ENCODE measurements at places on chromosomes 16 and 17. TPM values are rescaled to one million over a fixed set of nuclear protein-coding genes. Genes with fewer than 3 reads are reported as not detected.
A peak's percentile ranks its signal among the peaks of the same experiment; 100 is the strongest.

GRCh38 chr17:4937553-4937952 is 2.3 kb downstream of the SLC25A11 start:
- no peak for DNase-seq

DNA sequence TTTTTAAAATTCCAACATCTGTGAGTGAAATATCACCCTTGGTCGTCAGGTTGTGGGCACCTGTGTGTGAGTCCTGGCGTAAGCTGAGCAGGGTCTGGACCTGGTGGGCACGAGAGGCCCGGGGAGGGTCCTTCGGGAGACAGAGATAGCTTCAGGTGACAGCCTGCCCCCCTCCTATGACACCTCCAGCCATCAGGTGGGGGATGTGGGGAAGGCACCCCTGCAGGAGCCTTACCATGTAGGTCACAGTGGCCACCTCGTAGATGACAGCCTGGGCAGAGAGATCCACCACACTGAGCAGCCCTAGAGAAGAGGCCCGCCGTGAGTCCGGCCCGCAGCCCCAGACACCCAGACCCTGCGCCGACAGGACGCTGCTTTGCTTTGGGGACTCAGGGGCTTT is 11.2 kb downstream of the SLC47A2 start:
- no peak for DNase-seq

GRCh38 chr16:56515665-56516064 is 4.2 kb downstream of the BBS2 start:
- DNase-seq: no peak

DNA sequence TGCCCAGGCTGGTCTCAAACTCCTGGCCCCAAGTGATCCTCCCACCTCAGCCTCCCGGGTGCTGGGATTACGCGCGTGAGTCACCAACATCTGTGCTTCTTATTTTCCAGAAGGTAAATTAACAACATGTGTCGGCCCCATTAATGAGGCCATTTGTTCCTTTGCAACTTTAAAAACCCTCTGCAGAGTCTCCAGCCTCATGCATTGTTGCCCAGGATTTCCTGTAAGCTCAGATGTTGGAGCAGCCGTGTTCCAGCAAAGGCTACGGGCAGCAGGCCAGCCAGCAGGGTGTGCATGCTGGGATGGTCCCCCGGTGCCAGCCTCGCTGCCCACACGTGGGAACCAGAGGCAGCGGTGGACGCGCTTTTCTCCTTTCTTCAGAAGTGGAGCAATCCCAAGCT is 19.1 kb upstream of the HEXD start:
- DNase-seq: peak; percentile 93

GRCh38 chr16:69110406-69110805 is 5.0 kb downstream of the HAS3 start:
- DNase-seq: no peak

- DNase-seq: no peak
These were observed 1.2 kb downstream of the GSG1L start for GRCh38 chr16:28062261-28062846.

DNA sequence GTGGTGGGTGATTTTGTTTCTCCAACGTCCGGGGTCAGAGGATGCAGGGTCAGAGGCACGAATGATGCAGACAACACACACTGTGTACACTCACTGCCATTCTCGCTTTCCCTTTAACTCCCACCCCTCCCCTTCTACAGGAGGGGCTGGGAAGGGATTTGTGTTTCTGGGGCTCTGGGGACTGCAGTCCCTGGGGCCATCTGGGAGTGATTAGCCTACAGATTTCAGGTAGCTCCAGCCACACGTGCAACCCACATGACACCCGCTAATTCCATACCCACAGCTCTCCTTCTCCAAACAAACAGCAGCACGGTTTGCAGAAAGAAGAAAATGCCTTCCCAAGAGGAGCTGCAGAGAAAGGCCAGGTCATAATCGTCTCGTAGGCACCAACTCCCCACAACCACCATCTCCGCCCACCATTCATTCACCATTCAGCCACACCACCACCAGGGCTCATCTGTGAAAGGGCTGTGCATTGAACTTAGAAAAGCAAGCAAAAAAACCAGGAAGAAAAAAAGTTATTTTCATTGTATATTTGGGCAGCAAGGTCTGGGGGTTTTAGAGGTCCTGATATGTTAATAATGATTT is 9.4 kb upstream of the SOX9 start:
- DNase-seq: no peak

DNA sequence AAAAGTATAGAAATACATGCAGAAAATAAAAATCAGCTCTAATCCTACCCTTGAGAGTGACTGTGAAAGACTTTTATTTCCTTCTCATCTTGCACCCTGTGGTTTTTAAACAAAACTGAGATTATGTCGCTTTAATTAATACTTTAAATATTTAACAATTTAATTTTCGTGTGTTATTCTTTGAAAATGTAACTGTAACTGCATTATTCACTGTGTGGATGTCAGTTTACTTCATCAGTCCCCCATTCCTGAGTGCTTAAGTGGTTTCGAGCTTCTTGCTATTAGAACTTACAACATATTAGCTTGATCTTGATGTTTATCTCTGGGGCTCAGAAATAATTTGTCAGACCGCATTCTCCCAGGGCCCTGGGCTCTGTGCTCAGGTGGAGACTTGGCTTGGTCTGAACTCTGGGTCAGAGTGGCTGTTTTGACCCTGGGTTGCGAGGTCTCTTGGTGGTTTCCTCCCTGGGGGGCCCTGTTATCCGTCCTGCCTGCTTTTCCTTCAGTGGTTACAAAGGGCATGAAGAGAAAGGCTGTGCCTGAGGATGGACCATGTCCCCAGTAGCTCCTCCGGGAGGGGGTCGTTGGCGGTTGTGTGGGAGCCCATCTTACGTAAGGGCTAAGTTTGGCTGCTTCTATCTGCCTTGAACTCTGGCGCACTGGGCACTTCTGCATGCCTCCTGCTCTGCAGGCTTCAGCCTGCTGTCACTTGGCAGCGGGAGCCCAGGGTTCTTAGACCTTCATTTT is 25.7 kb downstream of the AKAP1 start:
- no peak for DNase-seq

The KRTAP2-3 gene
- not detected for total RNA-seq

The OR4D1 gene
- total RNA-seq: not detected

The CDK3 gene
- 10.0 TPM for total RNA-seq

The HOXB3 gene
- total RNA-seq: 46.1 TPM

Measured in A673 (cell line).